ENCODE measurements at places on chromosomes 5 and 9. TPM values are rescaled to one million over a fixed set of nuclear protein-coding genes. Genes with fewer than 3 reads are reported as not detected.

DNA sequence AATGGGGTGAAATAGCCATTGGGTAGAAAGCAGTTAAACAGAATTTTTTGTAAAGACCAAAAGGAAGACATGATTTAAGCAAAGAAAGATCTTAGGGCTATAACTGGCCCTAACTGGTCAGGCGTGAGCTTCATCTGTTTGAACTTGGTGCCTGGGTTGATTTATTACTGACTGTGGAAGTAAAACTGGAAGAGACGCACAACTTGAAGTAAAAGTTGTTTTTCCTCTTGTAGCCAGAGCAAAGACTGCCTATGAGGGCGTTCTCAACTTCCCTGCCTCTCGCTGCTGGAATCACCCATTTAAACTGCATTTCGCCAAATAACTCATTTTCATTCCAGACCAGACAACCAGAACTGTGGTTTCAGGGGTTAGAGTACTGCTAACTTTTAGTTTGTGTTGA lies 1.5 kb downstream of the THBS4 start:
- no peak for ATAC-seq

The IL13 gene
- not detected for total RNA-seq

The CYSRT1 gene
- total RNA-seq = not detected

GRCh38 chr5:134084570-134084969 lies 29.9 kb upstream of the TCF7 start:
- ATAC-seq = no peak

The MRPS30 gene
- total RNA-seq = 63.8 TPM

DNA sequence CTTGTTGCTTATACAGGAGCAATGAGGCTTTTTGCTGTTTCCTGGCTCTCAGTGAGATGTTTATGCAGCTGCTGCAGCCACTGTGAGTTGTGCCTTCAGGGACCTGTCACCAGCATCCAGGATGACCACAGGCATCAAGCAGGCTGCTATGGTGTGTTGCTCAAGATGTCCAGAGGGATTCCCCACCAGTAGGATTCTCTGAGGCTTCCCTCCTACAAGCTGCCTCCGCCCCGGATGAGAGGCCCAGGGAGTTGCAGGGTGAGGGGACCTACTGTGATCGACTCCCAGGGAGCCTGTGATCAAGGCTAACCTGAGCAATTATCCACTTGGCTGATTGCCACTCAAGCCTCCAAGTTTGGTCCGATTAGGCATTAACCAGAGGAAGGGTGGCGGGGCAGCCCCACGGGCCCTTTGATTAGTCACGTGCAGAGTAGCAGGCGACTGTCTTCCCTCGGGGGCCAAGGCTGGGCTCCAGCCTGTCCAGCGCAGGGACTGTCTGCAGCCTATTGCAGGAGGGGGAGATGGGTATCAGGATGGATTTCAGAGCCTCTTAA lies 1.8 kb upstream of the FAT2 start:
- ATAC-seq = no peak

GRCh38 chr5:62066761-62067277 lies 239.2 kb upstream of the KIF2A start:
- ATAC-seq = no peak

DNA sequence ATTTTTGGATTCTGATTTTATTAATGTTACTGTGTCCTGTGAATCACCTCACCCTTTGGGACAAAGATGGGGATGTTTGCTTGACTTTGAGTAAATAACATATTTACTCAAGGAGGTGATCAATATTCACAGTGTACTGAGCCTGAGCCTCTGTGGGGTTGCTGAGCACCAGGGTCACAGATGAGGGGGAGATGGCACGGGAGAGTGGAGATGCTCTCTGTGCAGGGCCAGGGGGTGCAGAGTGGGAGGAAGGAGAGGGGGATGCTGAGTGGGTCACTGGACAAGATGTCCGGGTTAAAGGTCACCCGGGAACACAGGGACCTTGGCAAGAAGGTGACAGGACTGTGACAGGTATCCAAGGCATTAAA lies 4.0 kb downstream of the SQSTM1 start:
- ATAC-seq = no peak

DNA sequence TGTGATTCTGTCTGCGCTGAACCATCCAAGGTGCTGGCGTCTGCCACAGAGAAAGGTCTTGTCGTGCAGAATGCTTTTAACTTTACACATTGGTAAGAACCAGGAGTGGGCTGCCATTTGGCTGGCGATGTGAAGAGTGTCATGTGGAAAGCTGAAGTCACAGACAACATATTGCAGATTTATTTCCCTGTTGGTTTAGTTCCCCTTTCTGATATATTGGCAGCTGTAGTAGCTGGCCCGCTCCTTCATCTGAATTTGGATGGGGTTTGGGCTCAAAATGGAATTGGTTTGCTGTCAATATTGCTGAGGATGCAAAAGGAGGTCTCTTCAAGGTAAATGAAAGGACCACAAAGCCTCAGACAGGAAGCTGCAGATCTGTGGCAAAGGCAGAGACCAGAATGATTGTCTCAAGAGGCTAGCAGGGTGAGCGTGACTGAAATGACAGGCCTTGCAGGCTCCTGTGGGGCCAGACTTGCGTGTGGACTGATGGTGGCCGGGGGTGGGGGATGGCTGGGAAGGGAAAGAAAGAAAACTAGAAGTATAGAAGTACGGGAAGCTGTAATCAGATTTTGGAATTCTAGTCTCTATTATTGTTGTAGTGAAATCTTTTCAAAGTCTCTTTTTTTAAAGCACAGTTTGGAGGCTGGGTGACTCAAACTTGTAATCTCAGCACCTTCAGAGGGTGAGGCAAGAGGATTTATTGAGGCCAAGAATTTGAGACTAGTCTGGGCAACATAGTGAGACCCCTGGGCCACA lies 25.1 kb upstream of the CD180 start:
- ATAC-seq = no peak

The PPIC gene
- total RNA-seq = 50.7 TPM

The LRRC19 gene
- total RNA-seq = not detected

DNA sequence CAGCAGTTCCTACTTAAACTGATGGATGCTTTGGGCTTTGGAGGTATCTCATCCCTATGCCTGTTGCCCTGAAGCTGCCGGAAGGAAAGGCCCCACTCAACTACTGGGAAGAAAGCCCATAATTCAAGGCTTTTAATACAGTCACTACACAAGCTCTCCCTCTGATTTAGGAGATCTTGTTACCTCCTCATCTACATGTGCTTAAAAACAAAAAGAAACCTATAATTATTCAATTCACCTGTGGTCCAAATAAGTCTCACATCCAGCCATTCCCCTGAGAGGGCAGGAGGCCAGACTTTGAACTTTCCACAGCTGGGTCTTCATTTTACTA lies 715 bp upstream of the LEAP2 start:
- ATAC-seq = no peak

- no peak for ATAC-seq
Measured at GRCh38 chr5:177081859-177082258, 4.9 kb upstream of the FGFR4 start.

- ATAC-seq = no peak
Measured at GRCh38 chr5:35687961-35688360, 70.3 kb downstream of the SPEF2 start.

DNA sequence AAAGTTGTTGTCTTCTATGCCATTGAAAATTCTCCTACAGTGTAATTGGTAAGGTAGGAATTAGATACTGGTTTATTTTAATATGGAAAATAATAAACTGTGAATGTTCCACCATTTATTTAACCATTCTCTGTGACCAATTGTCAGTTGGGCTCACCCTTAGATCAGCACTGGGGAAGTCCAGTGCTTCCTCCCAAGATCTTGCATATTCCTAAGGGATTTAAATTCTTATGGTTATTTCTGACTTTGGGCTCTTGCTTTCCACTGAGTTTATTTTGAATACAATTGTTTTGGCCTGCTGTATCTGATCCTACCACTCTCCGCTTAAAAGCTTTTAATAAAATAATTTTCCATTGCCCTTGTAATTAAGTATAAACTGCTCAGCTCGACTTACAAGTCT lies 137.4 kb downstream of the OR2K2 start:
- no peak for ATAC-seq

DNA sequence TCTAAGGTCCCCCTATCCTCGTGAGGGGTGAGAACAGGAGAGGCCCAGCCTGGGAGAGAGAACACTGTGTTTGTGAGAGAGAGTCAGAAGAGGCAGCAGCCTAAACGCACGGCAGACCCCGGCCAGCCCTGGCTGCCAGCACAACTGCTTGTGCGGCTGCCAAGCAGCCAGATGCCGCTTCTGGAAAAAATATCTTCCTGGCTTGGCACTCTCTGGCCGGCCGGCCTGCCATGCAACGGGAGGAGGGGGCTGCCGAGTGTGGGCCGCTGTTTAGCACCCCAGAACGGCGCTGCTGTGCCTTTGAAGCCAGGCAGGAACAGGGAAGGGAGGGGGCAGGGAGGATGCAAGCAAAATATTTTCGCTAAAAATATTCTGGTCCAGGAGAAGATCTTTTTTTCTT lies 105.0 kb downstream of the FGF18 start:
- ATAC-seq = no peak

DNA sequence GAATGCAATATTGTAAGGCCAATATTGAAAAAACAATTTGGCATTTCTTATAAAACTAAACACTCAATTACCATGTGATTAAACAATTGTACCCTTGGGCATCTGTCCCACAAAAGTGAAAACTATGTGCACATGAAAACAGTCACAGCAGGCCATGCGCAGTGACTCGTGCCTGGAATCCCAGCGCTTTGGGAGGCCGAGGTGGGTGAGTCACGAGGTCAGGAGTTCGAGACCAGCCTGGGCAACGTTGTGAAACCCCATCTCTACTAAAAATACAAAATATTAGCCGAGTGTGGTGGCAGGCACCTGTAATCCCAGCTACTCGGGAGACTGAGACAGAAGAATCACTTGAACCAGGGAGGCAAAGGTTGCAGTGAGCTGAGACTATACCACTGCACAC lies 343.7 kb downstream of the DMRTA1 start:
- no peak for ATAC-seq

DNA sequence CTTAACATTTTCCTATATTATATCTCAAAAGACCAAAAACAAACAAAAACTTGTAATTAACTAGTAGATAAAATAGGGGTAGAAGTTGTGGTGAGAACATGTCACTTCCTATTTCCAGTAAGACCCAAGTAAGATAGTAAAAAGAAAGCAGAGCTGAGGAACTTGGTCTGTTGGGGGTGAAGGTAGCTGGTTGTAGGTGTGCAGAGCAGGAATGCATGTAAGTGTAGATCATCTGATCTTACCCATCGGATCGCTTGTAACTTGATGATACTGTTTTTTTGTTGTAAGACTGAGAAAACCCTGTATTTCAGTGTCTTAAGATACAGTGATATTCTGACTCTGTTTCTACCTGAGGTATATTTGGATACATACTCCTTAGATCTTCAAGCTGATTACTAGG lies 5.7 kb downstream of the SRP19 start:
- no peak for ATAC-seq

DNA sequence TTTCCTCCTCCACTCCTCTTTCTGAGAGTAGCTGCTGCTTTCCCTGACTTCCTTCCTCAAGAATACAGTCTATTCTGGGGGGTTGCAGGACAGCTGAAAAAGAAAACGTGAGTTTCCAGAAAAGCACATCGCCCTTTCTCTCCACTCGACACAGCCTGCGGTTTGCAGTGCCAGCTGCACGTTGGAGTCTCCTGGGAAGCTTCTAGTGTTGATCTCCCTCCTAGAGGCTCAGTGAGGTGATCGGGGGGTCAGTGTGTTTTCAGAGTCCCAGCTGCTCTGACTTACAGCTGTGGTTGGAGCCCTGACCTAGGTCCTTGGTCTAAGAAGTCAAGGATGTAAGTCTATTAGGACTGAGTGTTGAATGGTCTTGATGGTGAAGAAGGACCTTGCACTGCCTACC lies 25.0 kb upstream of the SUSD3 start:
- no peak for ATAC-seq

DNA sequence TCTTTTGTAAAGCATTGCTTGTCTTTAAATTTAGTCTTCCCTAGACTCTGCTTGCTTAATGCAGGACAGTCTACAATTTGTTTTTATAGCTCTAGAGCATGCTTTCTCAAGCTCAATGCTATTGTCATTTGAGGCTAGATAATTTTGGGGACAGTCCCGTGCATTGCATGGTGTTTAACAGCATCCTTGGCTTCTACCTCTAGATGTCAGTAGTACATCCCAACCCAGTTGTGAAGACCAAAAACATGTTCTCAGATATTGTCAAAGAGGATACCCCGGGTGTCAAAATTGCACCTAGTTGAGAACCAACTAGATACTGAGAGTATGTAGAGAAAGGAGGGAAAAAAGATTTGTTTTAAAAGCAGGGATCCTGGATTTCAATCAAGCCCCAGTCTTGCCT lies 277.5 kb downstream of the CEMIP2 start:
- no peak for ATAC-seq

The SIT1 gene
- 1.2 TPM for total RNA-seq

The SLC27A6 gene
- total RNA-seq = 24.0 TPM

The GPX8 gene
- total RNA-seq = 32.7 TPM

The C5orf52 gene
- not detected for total RNA-seq

All from gastroesophageal sphincter (tissue), 4 donors.